ENCODE measurements at places on chromosomes 4 and X.

GRCh38 chr4:174550541-174550940 lies 28.3 kb upstream of the HPGD start:
- DNase-seq, result no peak

DNA sequence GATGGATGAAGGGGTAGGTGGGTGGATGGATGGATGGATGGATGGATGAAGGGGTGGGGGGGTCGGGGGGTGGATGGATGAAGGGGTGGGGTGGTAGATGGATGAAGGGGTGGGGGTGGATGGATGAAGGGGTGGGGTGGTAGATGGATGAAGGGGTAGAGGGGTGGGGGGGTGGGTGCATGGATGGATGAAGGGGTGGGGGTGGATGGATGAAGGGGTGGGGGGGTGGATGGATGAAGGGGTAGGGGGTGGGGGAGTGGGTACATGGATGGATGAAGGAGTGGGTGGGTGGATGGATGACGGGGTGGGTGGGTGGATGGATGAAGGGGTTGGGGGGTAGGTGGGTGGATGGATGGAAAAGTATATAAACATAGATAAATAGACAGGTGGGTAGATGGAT lies 74.2 kb downstream of the PRKX start:
- DNase-seq, result no peak

- DNase-seq, result peak; percentile 78
Observed at GRCh38 chr4:94507708-94508107, 56.0 kb downstream of the PDLIM5 start.

DNA sequence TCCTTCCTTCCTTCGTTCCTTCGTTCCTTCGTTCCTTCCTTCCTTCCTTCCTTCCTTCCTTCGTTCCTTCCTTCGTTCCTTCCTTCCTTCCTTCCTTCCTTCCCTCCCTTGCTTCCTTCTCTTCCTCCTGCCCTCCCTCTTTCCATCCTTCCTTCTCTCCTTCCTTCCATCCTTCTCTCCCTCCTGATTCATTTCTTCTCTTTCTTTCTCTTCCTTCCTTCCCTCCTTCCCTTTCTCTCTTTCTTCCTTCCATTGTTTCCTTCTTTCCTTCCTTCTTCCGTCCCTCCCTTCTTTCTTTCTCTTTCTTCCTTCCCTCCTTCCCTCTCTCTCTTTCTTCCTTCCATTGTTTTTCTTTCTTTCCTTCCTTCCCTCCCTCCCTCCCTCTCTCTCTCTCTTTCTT lies 14.5 kb downstream of the CSF2RA start:
- no peak for DNase-seq

- DNase-seq, result no peak
Observed at GRCh38 chr4:80187677-80188076, 9.6 kb upstream of the PRDM8 start.

GRCh38 chr4:41389356-41389755 lies 132.6 kb downstream of the UCHL1 start:
- no peak for DNase-seq

Data from GM04504 (cell line).